Activated CD4-positive, alpha-beta T cell treated with anti-CD3 and anti-CD28 coated beads, Interleukin-2, amount 10 ng/mL, durations not matched to agents 7 days and 5 days (primary cell): ENCODE measurements at places on chromosomes 7 and 10. TPM values are rescaled to one million over a fixed set of nuclear protein-coding genes. Genes with fewer than 3 reads are reported as not detected.

Gene ENO4
- total RNA-seq: not detected

Gene HTR5A
- total RNA-seq: not detected

Gene CRTAC1
- total RNA-seq: not detected

Gene ZNF273
- total RNA-seq: 11.7 TPM

Gene CPXM2
- not detected for total RNA-seq

Gene KCNIP2
- 3.5 TPM for total RNA-seq

Gene VIPR2
- not detected for total RNA-seq

Gene HSPA12A
- total RNA-seq: not detected

Gene NME8
- total RNA-seq: not detected

Gene CPA5
- not detected for total RNA-seq

Gene SPDYE2B
- total RNA-seq: not detected

Gene CHAT
- not detected for total RNA-seq

Gene ATXN7L1
- 25.4 TPM for total RNA-seq

Gene SPDYE9
- total RNA-seq: not detected

Gene CALHM1
- 0.21 TPM for total RNA-seq

Gene SNX10
- total RNA-seq: 28.9 TPM

Gene ANKRD1
- total RNA-seq: not detected

Gene SLC26A3
- not detected for total RNA-seq

Gene COX19
- total RNA-seq: 20.1 TPM

Gene UROS
- total RNA-seq: 40.4 TPM

Gene RASA4B
- total RNA-seq: 23.2 TPM

Gene AUTS2
- total RNA-seq: 13.9 TPM

Gene SPACDR
- total RNA-seq: 3.0 TPM

Gene OR2A12
- not detected for total RNA-seq

Gene ZNF467
- 0.32 TPM for total RNA-seq

Gene SEM1
- 45.3 TPM for total RNA-seq

Gene MYOZ1
- not detected for total RNA-seq

Gene PTTG1IP2
- total RNA-seq: not detected

Gene HELLS
- total RNA-seq: 121 TPM

Gene COL1A2
- total RNA-seq: 0.06 TPM

Gene CCDC172
- not detected for total RNA-seq

Gene SPDYE2
- 0.15 TPM for total RNA-seq

Gene RPEL1
- total RNA-seq: not detected

Gene HILPDA
- total RNA-seq: 11.9 TPM

Gene GNGT1
- not detected for total RNA-seq

Gene CALHM3
- 0.17 TPM for total RNA-seq

Gene VAX1
- total RNA-seq: not detected

Gene CELF2
- total RNA-seq: 165 TPM

Gene TMEM254
- total RNA-seq: 13.6 TPM

Gene MBL2
- total RNA-seq: not detected

Gene CNTNAP2
- not detected for total RNA-seq
